ENCODE measurements at places on chromosomes 3 and 15.

DNA sequence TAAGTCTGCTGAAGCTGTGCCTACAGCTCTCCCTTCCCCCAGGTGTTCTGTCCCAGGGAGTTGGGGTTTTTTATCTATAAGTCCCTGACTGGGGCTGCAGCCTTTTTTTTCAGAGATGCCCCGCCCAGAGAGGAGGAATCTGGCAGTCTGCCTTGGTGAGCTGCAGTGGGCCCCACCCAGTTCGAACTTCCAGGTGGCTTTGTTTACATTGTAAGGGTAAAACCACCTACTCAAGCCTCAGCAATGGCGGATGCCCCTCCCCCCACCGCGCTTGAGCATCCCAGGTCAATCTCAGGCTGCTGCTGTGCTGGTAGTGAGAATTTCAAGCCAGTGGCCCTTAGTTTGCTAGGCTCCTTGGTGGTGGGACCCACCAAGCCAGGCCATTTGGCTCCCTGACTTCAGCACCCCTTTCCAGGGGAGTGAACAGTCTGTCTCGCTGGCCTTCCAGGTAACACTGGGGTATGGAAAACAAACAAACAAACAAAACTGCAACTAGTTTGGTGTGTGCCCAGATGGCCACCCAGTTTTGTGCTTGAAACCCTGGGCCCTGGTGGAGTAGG, 189.4 kb downstream of the MFSD1 start:
- peak; percentile 20 for DNase-seq

DNA sequence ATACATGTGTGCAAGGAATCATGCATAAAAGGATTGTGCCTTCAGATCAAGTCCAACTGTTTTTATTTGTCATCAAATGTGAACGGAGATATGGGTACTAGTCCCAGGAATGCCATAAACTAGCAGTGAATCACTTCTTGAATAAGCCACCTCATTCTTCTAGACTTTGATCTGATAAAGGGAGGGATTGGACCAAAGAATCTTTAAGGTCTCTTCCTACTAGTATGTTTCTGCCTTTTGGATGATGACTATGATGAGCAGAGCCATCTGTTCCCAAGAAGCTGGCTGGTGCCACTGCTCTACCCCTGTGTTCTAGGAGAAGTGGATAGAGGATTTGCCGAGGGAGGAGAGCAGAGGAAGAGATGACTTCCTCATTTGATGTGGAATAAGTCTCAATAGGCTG, 28.8 kb upstream of the UACA start:
- DNase-seq: no peak

DNA sequence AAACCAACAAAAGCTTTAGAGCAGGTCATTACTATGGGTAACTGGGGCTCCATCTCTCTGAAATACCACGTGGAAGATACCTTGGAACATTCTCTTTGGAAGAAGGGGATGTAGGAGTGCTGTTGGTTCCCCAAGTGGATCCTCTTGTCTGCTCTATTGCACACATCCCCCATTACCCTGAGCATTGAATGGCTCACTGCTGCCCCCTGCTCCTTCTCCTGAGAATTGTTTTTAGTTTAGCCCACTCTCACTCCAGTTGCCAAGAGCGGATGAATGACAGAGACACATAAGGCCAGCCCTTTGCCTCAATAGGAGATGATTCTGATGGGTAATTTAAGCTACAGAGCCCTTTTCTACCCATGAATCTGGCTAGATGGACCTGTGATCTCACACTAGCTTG, 135.6 kb upstream of the SUCLG2 start:
- DNase-seq: no peak

DNA sequence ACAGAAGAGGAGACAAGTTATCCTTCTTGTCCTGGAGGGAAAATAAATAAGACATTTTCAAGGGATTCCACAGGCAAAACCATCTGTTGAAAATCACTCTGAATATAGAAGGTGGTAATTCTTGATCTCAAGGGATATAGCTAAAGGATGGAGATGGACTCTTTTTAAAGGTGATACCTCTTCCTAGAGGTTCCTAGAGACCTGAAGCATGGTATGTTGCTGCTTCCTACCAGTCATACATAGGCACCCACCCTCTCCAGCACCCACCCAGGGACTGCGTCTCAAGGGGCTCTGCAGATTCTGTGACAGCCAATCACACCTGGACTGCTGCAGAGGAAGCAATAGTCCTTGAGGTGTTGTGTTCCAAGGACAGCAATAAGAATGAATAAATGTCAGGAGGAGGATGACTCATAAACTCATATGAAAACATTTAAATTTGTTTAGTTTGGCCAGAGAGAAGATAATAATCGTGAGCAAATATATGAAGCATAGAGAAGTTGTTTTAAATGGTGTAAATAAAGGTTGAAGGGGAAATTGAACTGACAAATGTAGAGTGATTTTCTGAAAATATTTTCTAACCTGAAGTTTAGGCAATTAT, 741.6 kb upstream of the CBLB start:
- no peak for DNase-seq

- DNase-seq: no peak
Measured at GRCh38 chr3:100968932-100969906, 24.0 kb downstream of the ABI3BP start.

GRCh38 chr3:110180733-110181132, 843.4 kb upstream of the DPPA4 start:
- no peak for DNase-seq

GRCh38 chr3:138747225-138747624, 87.5 kb downstream of the PIK3CB start:
- no peak for DNase-seq

GRCh38 chr15:64600794-64601193, 140.4 kb downstream of the ZNF609 start:
- no peak for DNase-seq

DNA sequence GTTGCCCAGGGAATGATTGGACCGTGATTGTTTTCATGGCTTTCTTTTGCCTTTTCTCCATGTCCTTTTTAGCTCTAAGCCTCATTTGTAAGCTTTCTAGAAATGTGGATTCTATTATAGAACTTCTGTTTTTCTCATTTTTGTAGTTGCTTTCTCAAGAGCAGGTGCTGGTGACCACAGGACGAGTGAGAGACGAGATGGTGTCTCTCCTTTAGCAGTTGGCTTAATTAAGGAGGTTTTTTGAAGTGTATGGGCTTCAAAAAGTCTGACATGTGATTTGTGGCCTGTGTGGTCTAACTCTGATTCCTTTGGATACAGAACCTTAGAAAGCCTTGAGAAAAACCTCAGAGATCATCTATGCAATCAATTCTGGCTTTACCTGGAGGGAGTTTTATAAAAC, 292.8 kb downstream of the LPP start:
- no peak for DNase-seq

- no peak for DNase-seq
Measured at GRCh38 chr3:48504051-48504946, at the start of gene SHISA5. SHISA5 (minus strand) TSS chr3:48504174; CDS start chr3:48504094, 80 bp downstream.

GRCh38 chr3:125587039-125587648, 8.2 kb downstream of the OSBPL11 start:
- no peak for DNase-seq

GRCh38 chr3:36991923-36992805, 767 bp downstream of the EPM2AIP1 start:
- no peak for DNase-seq

- DNase-seq: no peak
Measured at GRCh38 chr3:4714045-4714444, 220.9 kb downstream of the ITPR1 start.

DNA sequence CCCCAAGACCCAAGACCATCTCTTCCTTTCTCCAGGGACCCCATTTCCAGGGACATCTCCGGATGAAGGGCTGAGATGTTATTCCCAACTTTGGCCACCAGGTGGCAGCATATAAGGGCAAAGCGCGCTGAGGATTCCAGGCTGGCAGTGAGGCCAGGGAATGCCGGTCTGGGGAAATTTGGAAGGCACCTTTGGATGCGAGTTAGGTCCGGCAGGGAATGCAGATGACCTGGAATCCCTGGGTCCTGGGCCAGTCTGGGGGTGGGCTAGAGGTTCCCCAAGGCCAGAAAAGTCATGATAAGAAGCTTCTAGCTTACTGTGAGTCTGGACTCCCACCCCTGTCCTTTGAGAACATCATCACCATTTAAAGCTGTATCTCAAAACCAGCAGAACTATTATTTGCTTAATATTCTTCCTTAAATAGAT, 1.6 kb upstream of the CHST13 start:
- DNase-seq: no peak

- no peak for DNase-seq
Measured at GRCh38 chr3:141449424-141449823, 37.4 kb upstream of the RASA2 start.

GRCh38 chr3:158683230-158683962, 10.9 kb upstream of the LXN start:
- no peak for DNase-seq

- no peak for DNase-seq
Measured at GRCh38 chr3:134656211-134656800, 5.5 kb upstream of the KY start.

DNA sequence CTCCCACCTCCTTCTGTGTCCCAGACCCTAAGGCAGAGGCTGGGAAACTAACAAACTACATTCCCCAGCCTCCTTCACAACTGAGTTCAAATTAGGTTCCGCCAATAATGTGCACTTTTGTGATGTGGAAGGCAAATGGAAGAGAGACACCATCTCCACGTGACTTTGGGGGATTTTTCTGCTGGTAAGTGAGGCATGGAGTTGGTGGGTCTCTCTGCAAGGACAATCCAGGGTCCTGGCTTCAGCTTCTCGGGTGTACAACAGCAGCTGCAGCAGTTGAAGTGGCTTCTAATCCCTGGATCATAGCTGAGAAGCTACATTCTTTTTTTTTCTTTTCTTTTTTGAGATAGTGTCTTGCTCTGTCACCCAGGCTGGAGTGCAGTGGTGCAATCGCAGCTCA, 58.9 kb upstream of the GATA2 start:
- no peak for DNase-seq

GRCh38 chr3:169475978-169476698, 187.4 kb downstream of the MECOM start:
- DNase-seq: peak; percentile 88

DNA sequence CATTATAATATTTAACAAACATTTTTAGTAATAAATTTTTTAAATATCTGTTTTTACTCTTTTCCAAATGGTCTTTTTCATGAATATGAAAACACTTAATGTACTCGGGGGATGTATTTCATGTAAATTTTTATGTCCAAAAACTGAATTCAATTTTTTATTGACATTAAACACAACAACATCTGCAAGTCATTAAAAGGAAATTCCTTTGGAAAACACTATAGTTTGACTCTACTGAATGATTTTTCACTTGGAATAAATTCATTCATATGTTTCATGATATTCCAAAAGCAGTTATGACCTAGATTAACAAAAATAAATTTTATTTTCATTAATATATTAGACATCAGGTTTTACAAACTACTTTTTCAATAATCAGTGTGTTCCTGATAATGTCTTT, 239.8 kb upstream of the AGTR1 start:
- no peak for DNase-seq

- no peak for DNase-seq
Measured at GRCh38 chr3:43793648-43794372, 103.1 kb downstream of the ABHD5 start.

DNA sequence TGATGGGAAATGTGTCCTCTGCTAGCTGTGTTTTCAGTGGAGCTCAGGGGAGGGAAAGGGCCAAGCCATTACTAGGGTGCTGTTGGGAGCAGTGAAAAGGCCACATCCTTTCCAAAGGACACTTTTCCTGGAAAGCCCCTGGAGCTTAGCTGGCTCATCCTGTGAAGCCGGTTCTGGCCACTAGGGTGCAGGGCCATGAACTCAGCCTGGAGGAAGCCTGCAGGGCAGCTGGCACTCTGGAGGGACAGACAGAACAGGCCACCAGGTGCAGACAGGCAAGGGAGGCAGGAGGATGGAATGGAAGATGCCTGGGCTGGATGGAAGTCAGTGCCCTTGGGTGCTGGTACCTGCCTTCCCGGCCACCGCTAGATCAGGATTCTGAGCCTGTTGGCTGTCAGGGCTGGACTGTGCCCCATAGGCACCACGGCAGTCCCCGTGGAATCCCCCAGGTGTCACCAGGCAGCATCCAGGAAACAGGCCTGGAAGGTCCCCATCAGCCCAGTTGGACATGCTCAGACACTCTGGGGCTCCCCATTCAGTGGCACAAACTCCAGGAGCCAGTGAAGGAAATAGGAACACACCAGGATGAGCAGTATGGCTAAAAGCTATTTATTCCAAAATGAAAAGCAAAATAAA, 76.2 kb upstream of the C2CD4B start:
- DNase-seq: no peak

GRCh38 chr3:129112308-129113052, 9.1 kb downstream of the RAB43 start:
- DNase-seq: no peak

- no peak for DNase-seq
Measured at GRCh38 chr3:86988235-86988634, 2.7 kb downstream of the VGLL3 start.

DNA sequence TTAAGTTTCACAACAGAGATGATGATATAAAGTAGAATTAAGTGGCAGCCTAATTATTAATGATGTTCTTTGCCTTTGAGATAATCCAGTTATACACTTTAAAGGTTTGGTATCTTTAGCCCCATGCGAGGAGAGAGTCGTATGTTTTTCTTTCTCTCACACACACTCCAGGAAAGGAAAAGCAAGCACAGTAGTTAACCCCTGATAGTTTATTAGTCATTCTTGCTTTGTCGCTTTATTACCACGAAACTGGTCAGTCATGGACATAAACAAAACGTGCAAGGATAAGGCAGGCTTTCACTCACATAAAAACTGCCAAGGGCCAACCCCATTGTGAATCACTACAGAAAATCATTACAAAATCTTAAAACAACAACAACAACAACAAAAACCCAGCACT, 866.9 kb downstream of the FHIT start:
- no peak for DNase-seq

DNA sequence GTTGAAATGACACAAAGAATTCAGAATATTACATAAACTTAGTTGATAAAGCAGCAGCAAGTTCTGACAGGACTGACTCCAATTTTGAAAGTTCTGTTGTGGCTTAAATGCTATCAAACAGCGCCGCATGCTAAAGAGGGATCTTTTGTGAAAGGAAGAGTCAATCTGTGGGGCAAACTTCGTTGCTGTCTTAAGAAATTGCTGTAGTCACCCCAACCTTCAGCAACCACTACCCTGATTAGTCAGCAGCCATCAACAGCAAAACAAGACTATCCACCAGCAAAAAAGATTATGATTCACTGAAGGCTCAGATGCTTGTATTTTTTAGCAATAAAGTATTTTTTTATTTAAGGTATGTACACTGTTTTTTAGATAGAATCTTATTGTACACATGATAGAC, 14.2 kb downstream of the CRBN start:
- no peak for DNase-seq

GRCh38 chr3:188772886-188773285, 398.9 kb upstream of the TPRG1 start:
- no peak for DNase-seq

DNA sequence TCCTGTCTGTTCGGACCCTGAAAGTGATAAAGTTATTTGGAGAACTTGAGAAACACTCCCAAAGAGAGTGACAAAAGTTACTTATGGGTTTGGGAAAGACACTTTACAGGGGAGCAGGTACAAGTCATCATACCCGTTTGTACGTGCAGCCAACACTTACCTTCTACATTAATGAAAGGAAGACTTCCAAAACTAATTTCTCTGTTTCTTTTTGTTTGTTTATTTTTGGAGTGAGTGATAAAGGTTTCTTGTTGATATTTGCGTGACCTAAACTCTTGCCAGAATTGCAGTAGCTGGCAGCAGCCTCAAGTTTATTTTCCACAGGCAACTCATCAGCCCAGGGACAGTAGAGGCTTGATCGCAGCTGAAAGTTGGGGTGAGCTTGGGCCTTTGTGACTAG, 8.4 kb downstream of the ABHD2 start:
- DNase-seq: no peak

GRCh38 chr3:167605871-167606270, 47.9 kb downstream of the WDR49 start:
- no peak for DNase-seq

Measured in NCI-H1417 treated with DMSO at 0.1 percent for 48 hours (cell line).